Activated CD8-positive, alpha-beta memory T cell treated with anti-CD3 and anti-CD28 coated beads for 1 hour (primary cell): ENCODE measurements at places on chromosomes 6 and 20.

DNA sequence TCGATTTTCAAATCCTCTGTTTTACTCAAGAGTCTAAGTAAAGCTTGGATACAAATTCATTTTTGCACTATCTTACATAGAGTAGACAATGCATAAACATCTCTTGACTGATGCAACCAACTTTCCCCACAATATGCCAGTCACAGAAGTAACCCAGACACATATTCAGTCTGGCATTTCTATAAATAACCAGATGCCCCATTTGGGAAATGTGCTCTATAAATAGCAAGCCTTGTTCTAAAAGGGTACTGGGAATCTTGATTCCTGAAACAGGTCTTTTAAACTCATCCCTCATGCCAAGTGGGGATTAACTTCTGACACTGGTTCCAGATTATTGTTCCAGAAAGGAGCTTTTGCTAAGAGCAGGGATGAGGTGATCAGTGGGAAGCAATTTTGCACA is 411.7 kb downstream of the EPM2A start:
- DNase-seq: no peak

- DNase-seq: no peak
These were observed 8.7 kb downstream of the SLC32A1 start for GRCh38 chr20:38732981-38733380.

- no peak for DNase-seq
These were observed 202.8 kb upstream of the JAG1 start for GRCh38 chr20:10876558-10876957.

DNA sequence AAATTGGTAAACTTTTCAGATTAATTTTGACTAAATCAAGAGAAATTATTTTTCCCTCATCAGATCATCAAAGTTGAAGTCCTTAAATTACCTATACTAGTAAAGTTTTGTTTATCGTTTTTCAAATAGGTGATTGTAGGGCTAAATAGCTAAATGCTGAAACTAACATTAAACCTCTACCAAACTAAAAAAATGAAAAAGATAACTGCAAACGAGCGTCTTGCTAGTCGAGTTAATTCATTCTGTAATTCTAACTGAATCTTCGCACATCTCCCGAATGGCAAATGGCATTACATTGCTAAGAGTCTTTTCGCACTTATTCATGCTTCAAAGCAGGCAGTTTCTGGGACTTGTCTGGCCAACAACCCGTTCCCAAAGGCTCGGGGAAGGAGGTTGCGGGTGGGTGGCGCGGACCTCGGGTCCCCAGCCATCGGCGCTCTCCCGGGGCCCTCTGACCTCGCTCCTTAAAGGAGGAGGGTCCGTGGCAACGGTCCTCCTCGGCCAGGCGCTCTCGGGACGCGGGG is 43.8 kb downstream of the POPDC3 start:
- DNase-seq: no peak

DNA sequence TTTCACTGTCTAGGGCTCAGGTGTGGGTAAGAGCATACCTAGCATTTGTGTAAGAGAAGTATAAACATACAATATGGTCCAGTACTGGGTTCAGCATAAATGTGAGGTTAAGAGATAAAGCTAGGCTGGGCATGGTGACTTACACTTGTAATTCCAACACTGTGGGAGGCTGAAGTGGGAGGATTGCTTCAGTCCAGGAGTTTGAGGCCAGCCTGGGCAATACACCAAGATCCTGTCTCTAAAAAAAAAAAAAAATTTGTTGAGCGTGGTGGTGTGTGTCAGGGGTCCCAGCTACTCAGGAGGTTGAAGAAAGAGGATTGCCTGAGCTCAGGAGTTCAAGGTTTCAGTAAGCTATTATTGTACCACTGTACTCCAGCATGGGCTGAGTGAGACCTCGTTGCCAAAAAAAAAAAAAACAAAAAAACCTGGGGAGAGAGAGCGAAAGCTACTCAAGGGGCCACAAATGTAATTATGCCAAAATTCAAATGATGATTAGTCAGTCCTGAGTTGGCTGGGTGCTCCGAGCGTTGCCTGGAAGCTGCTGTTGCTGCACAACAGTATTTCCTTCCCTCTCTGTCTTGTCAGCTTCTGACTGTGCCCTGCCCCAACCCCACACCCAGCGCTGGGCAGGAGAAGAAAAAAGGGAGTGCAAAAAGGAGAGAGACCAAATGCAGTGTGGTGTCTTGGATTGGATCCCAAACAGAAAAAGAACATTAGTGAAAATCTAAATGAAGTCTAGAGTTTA is 24.0 kb downstream of the CMTR1 start:
- no peak for DNase-seq

DNA sequence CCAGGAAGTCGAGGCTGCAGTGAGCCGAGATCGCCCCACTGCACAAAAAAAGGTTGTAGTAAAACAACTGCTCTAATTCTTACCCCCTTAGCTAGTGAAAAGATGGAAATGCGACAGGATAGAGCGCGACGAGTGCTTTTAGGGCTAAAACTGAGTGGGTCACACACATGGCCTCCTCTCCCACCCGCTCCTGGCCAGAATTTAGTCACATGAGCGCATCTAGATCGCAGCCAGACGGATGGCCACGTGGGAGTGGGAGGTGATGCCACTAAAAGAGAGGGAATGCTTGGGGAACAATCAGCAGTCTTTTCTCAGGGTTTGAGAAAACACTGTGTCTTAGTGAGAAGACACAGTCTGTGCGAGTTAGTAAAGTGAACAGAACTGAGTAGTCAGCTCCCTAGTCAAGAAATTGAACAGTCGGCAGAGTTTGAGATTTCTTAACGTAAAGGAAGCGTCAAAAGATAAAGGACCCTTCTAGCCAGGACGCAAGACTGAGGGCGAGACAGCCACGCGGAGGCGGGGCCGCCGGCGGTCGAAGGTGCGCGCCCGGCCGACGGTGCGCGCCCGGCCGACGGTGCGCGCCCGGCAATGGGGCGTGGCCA is 664 bp upstream of the ACTR5 start:
- no peak for DNase-seq
